Activated CD4-positive, CD25-positive, alpha-beta regulatory T cell treated with anti-CD3 and anti-CD28 coated beads, Interleukin-2, amount 50 U/mL, for 16 hours (primary cell): ENCODE measurements at places on chromosomes 3 and 15.

DNA sequence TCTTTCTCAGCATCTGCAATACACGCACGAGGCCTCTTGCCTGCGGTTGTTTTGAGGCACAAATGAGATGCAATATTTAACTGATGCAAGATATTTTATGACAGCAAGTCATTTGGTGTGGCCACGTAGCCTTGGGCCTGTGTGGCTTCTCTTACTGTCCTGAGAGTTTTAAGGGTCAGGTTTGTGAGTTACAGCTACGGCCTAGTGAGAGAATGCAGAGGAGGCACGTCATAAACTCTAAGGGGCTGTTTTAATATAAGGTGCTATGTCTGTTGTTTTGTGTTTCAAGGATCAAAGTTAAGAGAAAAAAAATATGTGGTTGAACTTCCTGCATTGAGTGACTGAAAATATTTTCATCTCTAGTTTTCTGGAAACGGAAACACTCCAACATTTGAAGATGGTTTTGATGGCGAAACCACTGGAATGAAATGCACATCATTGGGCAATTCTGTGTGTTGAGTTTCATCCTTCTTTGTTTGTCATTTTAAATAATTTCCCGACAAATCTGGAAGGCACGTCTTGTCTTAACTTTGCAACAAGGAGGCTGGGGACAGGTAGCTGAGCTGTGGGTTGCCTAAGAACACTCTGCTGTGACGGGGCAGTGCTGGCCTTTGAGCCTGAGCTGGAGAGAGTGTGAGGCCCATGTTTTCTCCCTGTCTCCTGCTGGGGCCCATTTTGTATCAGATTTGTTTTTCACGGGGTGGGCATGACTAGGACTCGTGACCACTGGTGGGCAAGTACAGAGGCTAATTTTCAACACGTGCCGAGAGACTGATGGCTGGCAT is 5.1 kb downstream of the APBA2 start:
- DNase-seq, result no peak

GRCh38 chr15:75195122-75195765 is 6.4 kb upstream of the C15orf39 start:
- DNase-seq, result no peak

GRCh38 chr3:120302361-120302760 is 17.3 kb upstream of the GPR156 start:
- no peak for DNase-seq

GRCh38 chr15:38401701-38402100 is 52.2 kb upstream of the FAM98B start:
- DNase-seq, result no peak

DNA sequence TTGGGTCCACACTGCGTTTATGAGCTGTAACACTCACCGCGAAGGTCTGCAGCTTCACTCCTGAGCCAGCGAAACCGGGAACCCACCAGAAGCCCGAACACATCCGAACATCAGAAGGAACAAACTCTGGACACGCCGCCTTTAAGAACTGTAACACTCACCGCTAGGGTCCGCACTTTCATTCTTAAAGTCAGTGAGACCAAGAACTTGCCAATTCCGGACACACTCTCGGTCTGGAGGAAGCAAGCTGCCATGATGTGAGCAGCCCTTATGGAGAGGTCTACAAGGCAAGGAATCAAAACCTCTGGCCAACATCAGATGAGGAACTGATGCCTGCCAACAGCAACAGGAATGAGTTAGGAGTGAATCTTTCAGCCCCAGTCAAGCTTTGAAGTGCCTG is 62.9 kb downstream of the SLC28A2 start:
- no peak for DNase-seq

GRCh38 chr15:59221511-59222505 is 15.2 kb downstream of the LDHAL6B start:
- DNase-seq, result no peak

DNA sequence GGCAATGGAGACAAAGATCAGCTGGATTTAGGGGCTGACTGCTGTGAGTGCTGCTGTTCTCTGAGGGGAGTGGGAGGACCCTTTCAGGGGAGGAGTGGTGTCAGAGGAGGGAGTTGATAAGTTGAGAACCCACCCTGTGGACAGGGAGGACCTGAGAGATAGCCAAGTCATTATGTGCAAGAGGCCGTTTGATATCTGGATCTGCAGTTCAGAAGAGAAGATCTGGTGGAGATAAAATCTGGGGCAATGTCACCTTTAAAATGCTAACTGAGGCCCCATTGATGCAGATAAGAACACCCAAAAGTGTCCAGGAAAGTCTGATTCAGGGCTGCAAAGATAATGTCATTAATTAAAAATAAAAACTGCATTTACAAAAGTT is 256.1 kb upstream of the HES1 start:
- DNase-seq, result no peak

DNA sequence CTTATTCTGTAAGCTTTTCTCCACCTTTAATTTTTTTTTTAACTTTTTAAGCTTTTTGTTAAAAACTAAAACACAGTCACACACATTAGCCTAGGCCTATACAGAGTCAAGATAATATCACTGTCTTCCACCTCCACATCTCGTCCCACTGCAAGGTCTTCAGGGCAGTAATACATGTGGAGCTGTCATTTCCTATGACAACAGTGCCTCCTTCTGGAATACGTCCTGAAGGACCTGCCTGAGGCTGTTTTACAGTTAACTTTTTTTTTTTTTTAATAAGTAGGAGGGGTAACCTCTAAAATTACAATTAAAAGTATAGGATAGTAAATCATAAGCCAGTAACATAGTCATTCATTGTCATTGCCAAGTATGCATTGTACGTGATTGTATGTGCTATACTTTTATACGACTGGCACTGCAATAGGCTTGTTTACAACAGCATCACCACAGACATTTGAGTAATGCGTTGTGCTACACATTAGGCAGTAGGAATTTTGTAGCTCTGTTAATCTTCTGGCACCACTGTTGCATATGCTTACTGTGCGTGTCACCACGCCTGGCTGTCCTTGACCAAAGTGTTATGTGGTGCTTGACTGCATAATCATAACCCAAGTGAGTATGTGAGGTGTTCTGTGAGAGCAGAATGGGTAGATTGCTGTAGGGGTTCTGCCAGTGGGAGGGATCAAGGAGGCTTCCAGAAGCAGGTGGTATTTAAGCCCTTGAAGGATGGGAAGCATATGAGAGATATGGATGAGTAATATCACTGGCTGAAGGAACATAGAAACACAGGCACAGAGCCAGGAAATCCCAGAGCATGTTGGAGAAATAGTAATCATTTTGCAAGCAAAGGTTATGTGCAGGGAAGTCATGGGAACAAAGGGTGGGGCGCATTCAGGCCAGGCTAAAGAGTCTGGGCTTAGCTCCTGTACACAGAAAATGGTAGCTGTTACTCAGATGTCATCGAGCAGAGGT is 18.3 kb downstream of the FBXO22 start:
- DNase-seq, result no peak
